ENCODE measurements at places on chromosomes 16 and 17. TPM values are rescaled to one million over a fixed set of nuclear protein-coding genes. Genes with fewer than 3 reads are reported as not detected.

GRCh38 chr16:88348377-88349152, 34.2 kb upstream of the ZNF469 start:
- DNase-seq: peak; percentile 72

The VASN gene
- total RNA-seq: 89.3 TPM

GRCh38 chr17:50421308-50422051, 4.5 kb upstream of the ACSF2 start:
- DNase-seq: no peak

The PTX4 gene
- total RNA-seq: 0.14 TPM

DNA sequence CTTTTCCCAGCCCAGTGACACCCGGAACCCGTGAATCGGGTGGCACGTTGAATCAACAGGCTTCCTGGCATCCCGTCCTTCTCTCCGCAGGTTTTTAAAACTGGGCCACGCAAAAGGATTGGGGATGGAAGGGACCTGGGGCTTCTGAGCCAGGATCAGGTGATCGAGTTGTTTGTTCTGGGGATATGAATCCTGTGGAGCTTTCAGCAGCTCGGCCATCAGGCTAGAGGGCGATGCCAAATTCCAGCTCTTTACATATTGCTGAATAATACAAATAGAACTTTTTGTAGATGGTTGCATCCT, 473 bp downstream of the SUPT6H start:
- no peak for DNase-seq

The TBC1D3B gene
- total RNA-seq: 3.8 TPM

DNA sequence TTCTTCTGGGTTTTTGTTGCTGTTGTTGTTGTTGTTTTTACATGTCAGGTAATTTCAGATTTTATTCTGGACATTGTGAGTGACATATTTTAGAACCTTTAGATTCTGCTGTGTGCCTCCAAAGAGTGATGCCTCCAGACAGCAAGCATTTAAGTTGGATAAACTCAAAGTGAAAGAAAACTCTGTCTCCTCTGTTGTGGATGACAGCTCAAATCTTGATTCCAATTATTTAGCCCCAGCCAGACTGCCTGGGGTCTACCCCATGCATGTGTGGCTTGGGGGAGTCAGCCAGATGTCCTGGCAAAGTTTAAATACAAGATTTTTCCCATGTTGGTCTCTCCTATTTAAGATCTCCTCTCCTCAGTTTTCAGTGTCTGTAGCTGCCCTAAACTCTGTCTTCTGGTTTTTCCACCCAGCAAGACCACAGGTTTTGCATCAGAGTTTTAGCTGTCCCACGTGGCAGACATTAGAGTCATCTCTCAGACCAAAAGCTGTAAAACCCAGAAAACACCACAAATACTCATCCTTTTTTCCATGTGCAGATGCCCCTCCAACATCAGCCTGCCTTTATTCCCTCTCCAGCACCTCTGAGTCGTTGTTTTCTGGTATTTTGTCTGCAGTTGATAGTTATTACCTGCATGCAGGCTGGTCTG, 19.4 kb upstream of the ZNF469 start:
- peak; percentile 17 for DNase-seq

GRCh38 chr16:13098536-13098935, 197.1 kb downstream of the SHISA9 start:
- no peak for DNase-seq

DNA sequence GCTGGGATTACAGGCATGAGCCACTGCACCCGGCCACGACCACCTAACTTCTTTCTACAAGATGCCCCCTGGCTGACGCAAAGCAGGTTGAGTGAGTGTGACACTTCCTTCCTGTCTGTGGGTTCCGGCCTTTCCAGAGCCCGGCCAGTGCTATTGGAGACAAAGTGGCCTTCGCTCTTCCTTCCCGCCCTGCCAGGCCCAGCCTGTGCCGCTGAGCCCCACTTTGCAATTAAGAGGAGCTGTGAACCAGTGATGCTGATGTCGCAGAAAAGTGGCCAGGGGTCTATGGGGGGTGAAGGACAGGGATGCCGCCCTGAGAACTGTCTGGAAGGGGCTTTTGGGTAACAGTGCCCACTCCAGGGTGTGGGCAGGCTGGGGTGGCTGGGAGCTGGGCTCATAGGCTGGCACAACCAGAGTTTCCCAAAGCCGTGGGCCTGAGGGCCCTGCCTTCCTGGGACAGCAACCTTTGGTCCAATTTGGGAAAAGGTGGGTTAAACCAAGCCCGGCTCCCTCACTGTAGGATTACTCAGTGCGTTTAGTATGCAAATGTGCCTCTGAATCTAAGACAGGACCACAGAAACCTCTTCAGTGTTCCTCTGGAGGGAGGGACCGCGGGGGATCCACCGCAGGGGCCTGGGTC, 174.9 kb downstream of the SEC14L1 start:
- DNase-seq: peak; percentile 84

DNA sequence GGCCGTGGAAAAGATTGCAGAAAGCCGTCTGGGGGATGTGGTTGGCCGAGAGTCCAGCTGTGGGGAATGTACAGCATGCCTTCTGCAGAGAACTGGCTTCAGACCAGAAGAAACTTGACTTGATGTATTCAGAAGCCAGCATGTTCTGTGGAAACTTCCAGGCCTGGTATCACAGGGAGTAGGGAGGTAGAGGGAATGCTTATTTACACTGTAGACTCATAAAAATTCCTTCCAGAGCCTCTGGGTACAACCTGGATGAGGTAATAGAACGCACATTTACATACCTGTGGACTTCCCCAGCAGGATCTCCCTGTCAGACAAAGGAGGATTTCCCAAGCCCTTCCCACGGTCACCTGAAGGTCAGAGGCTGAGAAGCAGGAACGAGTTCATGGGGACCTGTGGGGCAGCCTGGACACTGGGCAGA, 11.8 kb upstream of the GAS7 start:
- DNase-seq: no peak

The TBC1D3K gene
- not detected for total RNA-seq

DNA sequence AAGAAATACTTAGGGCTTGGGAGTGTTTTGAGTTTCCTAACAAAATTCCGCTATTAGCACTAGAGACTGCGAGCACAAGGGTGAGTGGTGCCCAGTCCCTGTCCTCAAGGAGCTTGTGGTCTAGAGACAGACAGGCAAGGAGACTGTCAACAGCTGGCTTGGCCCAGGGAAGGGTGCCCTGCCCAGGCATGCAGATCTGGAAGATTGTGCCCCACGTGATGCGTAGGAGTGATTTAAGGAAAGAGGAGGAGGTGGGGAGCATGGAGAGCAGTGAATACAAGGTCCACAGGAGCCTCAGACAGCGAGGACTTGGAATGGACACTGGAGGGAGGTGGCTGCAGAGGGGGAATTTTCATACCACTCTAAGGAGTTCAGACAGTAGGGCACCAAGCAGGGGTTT, 25.0 kb downstream of the SCPEP1 start:
- no peak for DNase-seq

- DNase-seq: no peak
Measured at GRCh38 chr17:7486181-7486580, 2.0 kb downstream of the POLR2A start.

GRCh38 chr17:83173914-83174361, 94.5 kb downstream of the METRNL start:
- DNase-seq: peak; percentile 80

DNA sequence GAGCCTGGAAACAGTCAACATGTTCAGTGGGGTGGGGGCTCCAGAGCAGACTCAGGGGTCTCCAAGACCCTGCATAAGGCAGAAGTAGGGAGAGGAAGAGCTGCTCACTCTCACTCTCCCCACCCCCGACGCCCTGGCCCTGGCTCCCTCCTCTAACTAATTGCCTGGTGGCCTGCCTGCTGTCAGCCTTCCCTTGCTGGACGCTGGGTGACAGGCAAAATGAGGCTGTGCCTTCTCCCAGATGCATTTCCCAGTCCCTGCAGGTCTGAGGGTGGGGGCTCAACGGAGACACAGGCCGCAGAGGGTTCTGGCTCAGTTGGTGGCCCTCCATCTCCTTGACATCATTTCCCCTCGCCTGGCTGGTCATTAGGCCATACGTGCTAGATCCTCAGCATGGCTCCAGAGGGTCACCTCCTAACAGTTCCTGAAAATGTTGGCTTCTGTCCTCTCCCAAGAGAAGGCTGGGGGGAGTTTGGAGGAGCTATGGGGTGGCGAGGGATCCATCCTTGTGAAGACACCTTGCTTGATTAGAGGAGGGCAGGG, 1.4 kb downstream of the FMNL1 start:
- no peak for DNase-seq

The OTOP3 gene
- not detected for total RNA-seq

DNA sequence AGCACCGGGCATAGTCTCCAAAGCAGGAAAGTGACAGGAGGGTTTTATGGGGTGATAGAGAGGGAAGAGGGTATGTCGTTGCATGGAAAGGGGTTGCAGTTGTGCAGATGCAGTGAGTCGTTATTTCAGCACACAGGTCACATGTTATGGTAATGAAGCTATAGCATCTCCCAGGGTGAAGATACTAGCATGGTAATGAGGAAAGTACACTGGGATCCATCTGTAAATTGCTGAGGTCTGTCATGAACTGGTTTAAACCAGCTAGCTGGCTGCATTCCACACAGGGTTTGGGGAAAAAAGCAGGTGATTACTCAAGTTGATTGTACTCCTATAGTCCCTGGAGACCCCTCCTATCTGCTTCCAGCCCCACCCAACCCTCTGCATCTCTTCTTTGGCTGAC, 11.7 kb downstream of the COX11 start:
- no peak for DNase-seq

- DNase-seq: no peak
Measured at GRCh38 chr17:45172232-45172540, 10.5 kb downstream of the HEXIM2 start.

DNA sequence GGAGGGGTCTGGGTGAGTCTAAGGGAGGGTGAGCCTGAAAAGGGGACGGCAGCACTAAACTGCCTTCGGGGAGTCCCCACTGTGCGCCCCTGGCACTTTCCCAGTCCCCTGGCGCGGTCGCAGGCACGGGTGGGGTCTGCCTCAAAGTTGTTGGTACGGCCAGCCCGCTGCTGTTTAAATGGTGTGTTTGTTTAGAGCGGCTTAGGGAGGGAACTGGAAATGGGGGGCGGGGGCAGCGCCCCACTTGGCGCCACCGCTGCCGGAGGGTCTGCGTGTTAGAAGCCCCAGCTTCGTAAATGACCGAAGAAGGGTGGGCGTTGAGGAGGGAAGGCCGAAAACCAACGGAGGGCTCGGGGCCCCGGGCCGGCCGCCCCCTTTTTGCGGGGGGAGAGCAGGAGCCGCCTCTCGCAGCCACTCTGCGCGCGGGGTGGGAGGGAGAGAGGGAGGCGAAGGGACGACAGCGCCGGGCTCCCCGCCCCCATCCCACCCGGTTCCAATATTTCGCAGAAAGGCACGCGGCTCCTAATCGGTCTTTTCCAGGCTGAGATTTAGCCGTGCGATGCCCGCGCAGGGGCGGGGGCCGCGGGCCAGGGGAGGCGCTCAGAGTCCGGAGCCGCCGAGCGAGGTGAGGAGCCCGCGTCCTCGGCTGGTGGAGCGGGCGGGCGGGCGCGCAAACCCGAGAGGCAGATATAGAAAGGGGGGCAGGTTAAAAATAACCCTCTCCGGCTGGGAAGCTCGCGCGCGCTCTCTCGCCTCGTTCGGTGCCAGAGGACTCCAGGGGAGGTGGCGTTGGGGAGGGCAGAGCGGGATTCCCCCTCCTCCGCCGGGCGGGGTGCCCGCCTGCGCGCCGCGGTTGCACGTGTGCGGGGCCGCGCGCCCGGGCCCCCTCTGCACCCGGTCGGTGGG, 54.9 kb downstream of the SREBF1 start:
- DNase-seq: peak; percentile 90

The ASGR1 gene
- total RNA-seq: 2.2 TPM

- DNase-seq: no peak
Measured at GRCh38 chr17:42704490-42704836, 22.1 kb downstream of the CNTNAP1 start.

- DNase-seq: no peak
Measured at GRCh38 chr17:17491031-17491471, 5.1 kb downstream of the RASD1 start.

GRCh38 chr17:74922694-74923537, at the start of gene USH1G:
TSS of gene USH1G (minus strand) at chr17:74923255. CDS start at chr17:74923073, 182 bp downstream.
- DNase-seq: no peak

DNA sequence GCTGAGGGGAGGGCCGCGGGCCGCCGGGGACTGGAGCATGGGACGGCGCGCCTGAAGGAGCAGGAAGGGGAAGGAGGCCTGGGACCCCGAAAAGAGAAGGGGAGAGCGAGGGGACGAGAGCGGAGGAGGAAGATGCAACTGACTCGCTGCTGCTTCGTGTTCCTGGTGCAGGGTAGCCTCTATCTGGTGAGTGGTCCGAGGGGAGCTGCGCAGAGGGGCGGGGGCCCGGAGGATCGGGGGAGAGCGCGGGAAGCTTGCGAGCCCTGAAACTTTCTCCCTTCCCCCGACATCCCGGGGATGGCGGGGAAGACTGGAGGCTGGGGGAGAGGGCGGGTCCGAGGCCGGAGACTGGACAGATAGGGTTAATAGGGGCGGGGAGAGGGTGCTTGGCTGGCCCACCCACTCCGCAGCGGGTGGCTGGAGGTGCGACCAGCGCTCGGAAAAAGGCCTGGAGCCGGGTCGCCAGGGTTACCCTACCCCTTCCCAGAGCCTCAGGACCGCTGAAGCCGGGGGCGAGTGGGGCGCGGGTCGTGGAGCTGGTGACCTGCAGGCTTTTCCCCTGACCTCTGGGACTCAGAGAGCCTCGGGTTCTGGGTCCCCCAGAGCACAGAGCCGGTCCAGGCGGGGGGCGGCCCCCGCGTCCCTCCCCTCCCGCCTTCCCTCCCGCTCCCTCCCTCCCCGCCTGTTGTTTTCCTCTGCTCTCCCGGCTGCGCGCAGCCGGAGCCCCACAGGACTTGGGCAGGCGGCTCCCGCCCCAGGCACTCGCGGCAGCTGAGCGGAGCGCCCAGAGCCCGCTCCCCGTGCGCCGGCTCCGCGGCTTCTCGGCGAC, 631 bp downstream of the NXPH3 start:
- peak; percentile 86 for DNase-seq

The CALB2 gene
- total RNA-seq: 0.62 TPM

The TAT gene
- total RNA-seq: 0.09 TPM

DNA sequence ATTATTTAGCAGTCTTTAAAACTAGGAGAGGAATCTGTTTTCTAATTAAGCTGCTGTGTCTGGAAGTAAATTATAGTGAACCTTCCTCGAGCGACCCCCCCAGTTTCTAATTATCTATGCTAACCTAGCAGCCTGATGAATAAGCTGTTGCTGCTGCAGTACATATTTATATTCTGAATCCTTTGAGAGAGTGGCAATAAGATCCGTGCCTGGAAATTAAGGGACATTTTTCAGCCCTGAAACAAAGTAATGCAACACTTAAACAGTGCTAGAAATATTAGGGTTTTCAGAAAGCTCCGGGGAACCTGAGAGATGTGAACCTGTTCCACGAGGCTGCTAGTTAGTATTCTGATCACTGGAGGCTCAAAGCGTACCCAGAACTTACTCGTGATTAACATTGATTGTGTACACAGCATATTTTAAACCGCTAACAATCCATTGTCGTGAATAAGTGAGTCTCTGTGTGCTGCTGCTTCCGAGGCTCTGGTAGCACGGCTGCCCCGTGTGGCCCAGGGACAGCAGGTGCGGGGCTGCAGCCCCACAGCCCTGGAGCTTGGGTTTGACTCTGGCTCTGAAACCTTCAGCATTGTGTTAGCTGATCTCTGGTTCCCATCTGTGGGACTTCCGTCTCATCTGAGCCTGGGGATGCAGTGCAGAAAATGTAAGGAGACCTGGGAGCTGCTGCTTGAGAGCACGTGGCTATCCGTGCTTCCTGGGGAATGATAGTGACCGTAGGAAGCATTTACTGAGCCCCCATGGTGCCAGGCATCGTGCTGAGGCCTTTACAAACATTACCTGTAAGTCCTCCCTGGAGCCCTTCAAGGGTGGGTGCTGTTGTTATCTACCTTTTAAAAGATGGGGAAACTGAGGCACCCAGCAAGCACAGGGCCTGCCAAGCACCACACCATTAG, 190.9 kb upstream of the CHMP6 start:
- no peak for DNase-seq

The FBXO39 gene
- 0.67 TPM for total RNA-seq

GRCh38 chr16:85413691-85414663, 199.1 kb upstream of the GSE1 start:
- peak; percentile 58 for DNase-seq

The PABPN1L gene
- not detected for total RNA-seq

The STX1B gene
- total RNA-seq: 1.1 TPM
